Mesothelial cell of epicardium (in vitro differentiated cells): ENCODE measurements at places on chromosomes 2 and 18.
A peak's percentile ranks its signal among the peaks of the same experiment; 100 is the strongest.

- peaks cover 31% of the 10 kb centered on the region for H3K4me1 ChIP-seq
- no peak overlapping the region for H3K4me3 ChIP-seq
- DNase-seq = no peak
- no peak overlapping the region for H3K27ac ChIP-seq
- H3K27me3 ChIP-seq = no peaks in the 10 kb centered on the region
Measured at GRCh38 chr2:240589375-240589774, 2.8 kb downstream of the CAPN10 start.

- no peak overlapping the region for H3K27ac ChIP-seq
- no peak overlapping the region for H3K4me3 ChIP-seq
- no peaks in the 10 kb centered on the region for H3K36me3 ChIP-seq
- DNase-seq = no peak
- peaks cover 11% of the 10 kb centered on the region for H3K27me3 ChIP-seq
- H3K4me1 ChIP-seq = peaks cover 11% of the 10 kb centered on the region
Measured at GRCh38 chr2:240440704-240441320, 5.3 kb downstream of the GPC1 start.

GRCh38 chr2:241064802-241065354 lies 37.2 kb downstream of the MTERF4 start:
- no peak overlapping the region for H3K27ac ChIP-seq
- no peak overlapping the region for H3K4me3 ChIP-seq
- no peak for DNase-seq
- H3K4me1 ChIP-seq = peaks cover 4% of the 10 kb centered on the region
- H3K27me3 ChIP-seq = peaks cover 13% of the 10 kb centered on the region

- H3K27ac ChIP-seq = no peak overlapping the region
- no peak overlapping the region for H3K4me3 ChIP-seq
Measured at GRCh38 chr2:189249171-189249570, 69.6 kb upstream of the COL5A2 start.

DNA sequence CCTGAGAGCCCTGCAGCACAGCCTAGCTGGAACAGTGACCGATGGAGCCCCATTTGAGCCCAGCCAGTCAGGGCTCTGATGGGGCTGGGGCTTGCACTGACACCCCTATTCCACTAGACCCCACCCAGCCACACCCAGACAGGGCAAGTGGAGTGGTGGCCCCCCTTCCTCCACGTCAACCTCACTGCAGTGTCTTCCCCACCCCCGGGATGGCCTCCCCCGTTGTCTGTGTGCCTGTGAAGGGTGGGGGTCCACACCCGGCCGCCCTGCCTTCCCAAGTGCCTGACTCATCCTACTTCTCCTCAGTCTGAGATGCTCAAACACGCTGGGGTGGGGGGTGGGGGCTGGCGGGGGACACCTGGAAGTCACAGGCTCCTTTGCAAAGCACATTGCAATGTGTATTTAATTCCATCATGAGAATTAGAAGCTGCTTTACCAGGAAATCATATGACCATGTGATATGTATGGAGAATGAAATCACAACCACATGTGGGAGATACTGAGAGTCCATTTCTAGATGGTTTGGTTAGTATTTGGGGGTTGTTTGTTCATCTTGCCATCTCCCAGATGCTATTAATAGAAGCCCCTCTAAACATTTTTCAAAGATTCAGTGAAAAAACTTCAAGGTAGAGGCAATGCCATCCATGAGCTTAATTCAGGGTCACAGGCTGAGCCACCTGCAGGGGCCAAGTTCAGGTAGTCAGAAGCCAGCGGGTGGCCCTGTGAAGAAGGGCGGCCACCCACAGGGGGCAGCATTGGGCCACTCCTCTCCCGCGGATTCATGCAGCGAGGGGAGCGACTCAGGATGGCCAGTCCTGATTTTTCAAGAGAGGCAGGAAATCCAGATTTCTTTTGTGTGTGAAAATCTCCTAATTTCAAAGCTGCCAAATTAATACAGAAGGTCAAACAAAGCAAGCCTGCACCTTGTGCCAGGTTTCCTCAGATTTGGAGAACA lies 22.7 kb upstream of the GMPPA start:
- peak; percentile 66 for DNase-seq
- H3K36me3 ChIP-seq = peaks cover 3% of the 10 kb centered on the region
- H3K27me3 ChIP-seq = peaks cover 4% of the 10 kb centered on the region
- peak overlapping the region; percentile 61 for H3K4me3 ChIP-seq

DNA sequence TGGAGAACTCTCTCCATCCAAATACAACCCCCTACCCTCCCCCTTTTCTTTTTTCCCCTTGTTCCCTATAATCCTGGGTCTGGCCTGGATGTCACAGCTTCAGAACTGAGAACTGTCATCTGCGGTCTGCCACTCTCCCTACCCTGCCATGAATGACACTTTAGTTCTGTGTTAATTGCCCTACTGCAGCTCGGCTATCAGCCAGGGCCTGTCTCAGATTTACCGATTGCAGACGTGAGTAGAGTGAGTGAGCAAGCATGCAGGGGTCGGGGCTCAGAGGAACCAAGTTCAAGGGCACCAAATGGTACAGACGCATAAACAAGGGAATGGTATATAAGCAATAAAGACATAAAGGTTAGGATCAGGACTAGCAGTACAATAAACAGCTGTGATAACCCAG lies 967.8 kb downstream of the BCL11A start:
- no peaks in the 10 kb centered on the region for H3K36me3 ChIP-seq
- peaks cover 41% of the 10 kb centered on the region for H3K4me1 ChIP-seq
- DNase-seq = no peak
- H3K27me3 ChIP-seq = no peaks in the 10 kb centered on the region
- peak overlapping the region; percentile 43 for H3K27ac ChIP-seq
- peak overlapping the region; percentile 4 for H3K4me3 ChIP-seq

GRCh38 chr2:137942037-137942832 lies 22.0 kb upstream of the HNMT start:
- DNase-seq = no peak
- peak overlapping the region; percentile 83 for H3K27ac ChIP-seq
- no peaks in the 10 kb centered on the region for H3K36me3 ChIP-seq
- H3K4me3 ChIP-seq = no peak overlapping the region

GRCh38 chr2:207423886-207424285 lies 105.9 kb upstream of the CREB1 start:
- H3K4me3 ChIP-seq = no peak overlapping the region
- no peaks in the 10 kb centered on the region for H3K36me3 ChIP-seq
- no peak overlapping the region for H3K27ac ChIP-seq
- H3K4me1 ChIP-seq = no peaks in the 10 kb centered on the region
- DNase-seq = no peak

GRCh38 chr2:239035361-239035814 lies 187.5 kb downstream of the TWIST2 start:
- no peaks in the 10 kb centered on the region for H3K36me3 ChIP-seq
- no peak overlapping the region for H3K27ac ChIP-seq
- H3K4me3 ChIP-seq = no peak overlapping the region
- peaks cover 26% of the 10 kb centered on the region for H3K27me3 ChIP-seq
